ENCODE measurements at places on chromosomes 5 and 9. TPM values are rescaled to one million over a fixed set of nuclear protein-coding genes. Genes with fewer than 3 reads are reported as not detected.

The EQTN gene
- total RNA-seq, result not detected

The TMEM167A gene
- 92.8 TPM for total RNA-seq

The CARTPT gene
- not detected for total RNA-seq

The KCNV2 gene
- not detected for total RNA-seq

The PCDHA9 gene
- 0.20 TPM for total RNA-seq

The LHX3 gene
- not detected for total RNA-seq

The GLRA1 gene
- total RNA-seq, result not detected

DNA sequence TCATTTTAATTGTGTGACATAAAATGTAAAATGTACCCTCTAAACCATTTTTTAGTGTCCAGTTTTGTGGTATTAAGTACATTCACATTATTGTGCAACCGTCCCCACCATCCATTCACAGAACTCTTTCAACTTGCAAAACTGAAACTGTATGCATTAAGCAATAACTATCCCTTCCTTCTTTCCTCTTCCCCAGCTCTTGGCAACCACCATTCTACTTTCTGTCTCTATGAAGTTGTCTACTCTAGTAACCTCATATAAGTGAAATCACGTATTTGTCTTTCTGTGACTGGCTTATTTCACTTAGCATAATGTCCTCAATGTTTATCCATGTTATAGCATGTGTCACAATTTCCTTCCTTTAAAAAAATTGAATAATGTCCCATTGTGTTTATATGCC is 142.4 kb downstream of the C9orf152 start:
- DNase-seq, result no peak

DNA sequence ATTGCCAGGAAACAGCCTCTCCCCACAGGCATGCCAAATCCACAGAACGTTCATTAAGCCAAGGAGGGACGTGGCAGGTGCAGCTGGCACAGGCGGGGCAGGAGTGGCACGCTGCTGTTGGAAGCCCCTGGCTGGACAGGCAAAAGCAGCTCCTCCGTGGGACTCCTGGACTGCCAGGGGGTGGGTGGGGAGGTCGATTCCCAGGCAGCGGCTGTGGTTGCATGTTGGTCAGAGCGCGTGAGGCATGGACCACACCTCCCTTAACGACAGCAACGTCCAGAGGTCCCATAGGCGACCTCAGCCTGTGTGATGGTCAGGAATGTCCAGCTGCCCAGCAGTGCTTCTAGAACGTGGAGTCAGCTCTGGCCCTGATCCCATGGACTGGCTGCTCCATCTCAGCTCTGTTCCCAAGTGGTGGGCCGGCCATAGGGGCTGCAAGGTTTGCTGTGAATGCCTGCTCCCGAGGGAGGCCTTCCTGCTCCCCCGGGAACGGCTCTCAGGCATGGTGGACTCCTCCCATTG is 6.9 kb downstream of the SLC6A19 start:
- no peak for DNase-seq

DNA sequence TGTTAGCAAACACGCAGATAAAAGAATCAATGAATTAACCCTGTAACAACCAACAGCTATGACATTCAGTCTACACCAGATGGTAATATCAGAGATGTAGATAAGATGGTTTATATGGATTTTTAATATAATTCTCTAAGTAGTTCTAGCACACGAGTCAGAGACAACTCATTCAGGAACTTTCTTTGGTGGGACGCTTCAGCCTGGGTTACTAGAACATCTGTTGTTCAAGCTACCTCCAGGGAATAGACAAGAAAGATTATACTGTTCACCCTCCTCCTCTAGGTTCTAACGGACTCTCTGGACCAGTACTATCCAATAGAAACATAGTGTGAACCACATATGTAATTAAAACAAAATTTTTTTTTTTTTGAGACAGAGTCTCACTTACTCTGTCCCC is 73.8 kb downstream of the RAPGEF1 start:
- no peak for DNase-seq

DNA sequence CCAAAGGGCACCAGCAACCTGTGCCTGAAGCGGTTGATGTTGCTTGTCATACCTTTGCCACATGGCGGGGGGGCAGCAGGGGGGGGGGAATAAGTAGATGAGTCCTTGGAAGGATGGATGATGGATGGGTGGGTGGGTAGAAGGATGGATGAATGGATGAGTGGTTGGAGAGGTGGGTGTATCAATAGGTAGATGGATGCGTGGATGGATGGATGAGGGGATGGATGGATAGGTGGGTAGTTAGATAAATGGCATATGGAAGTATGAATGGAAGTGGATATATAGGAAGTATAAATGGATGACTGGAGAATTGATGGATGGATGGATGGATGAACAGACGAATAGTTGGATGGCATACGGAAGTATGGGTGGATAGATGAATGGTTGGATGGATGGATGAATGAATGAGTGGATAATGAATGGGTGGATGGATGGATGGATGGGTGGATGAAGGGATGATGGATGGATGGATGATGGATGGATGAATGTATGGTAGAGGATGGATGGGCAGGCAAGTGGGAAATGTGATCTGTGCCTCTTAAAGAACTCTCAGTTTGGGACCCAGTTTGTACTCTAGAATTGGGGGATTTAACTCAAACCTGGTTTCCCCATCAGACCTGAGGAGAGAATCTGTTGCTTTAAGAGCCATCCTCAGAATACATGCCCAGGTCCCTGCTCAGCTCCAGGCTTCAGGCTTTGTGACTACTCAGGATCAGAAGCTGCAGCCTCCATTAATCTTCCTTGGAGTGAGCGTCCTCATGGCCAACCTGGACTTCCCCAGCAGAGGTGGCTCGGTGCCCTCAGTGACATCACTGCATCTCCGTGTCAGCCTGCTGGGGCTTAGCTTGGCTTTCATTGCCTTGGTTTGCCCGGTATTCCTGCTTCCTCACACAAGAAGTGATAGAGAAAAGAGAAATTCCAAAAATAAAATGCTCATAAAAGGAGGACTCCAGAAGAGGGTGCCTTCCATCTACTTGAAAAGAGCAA is 27.6 kb upstream of the SUSD3 start:
- DNase-seq, result no peak

- no peak for DNase-seq
These were observed 24.4 kb upstream of the CYFIP2 start for GRCh38 chr5:157241483-157241882.

- no peak for DNase-seq
These were observed 68.6 kb upstream of the MAST4 start for GRCh38 chr5:66527478-66528035.

DNA sequence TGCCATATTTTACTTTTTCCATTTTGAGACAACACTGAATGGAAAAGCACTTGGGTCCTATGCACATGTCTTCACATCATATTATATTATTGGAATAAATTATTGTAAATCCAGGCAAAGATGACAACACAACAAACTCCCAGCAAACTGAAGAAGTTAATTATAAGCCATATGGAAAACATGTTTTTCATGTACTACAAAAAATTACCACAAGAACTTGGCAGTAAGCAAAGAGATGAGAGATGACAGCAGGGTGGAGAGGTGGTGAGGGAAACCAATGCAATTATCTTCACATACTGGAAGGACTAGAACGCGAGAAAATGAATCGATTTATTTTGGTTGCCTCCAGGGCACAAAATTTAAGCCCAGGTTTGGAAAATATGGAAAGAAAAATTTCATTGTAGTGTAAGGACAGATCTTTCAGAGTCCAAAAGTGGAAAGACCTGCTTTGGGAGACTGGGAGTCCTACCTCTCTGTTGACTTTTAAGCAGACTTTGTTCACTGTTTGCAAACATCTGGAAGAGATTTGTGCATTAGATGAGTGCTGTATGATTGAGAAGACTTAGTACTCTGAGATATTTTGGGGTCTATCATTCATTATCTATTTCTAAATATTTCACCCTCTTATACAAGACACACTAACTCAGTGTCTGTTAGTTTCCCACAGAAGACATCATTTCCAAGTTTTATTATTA is 138.0 kb downstream of the TMEM232 start:
- DNase-seq, result no peak

DNA sequence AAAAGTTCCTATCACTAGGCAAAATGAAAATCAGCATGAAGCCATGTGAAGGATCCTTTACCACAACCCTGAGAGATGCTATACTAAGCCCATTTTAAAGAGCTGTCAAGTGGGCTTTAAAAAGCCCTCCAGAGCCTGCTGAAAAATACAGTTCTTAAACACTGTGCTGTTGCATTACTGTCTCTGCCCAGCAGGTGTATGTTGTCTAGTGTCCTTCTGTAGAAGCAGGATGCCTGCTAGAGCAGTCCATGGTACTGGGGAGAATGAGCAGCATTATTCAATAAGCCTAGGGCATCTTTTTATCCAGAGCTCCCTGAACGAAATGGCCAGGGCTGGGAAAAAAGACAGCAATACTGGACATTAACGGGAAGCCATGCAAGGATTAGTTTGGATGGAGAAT is 126.2 kb upstream of the PLCXD3 start:
- DNase-seq, result no peak

DNA sequence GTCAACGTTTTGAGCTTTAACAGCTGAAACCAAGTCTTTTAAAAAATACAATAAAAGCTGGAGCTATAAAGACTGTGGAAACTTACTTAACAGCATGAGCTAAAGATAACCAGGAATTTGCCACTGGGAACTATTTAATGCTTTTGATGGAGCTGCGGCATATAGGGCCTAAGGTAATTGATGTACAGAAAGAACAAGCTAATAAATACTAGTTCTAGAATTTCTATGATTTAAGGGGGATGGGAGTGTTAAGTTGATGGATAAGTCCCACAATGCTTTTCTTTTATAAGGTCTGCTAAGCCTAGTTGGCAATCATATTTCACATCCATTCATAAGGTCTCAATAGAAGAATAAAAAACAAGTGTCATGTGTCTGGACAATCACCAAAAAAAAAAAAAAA is 334.0 kb upstream of the DMAC1 start:
- no peak for DNase-seq

DNA sequence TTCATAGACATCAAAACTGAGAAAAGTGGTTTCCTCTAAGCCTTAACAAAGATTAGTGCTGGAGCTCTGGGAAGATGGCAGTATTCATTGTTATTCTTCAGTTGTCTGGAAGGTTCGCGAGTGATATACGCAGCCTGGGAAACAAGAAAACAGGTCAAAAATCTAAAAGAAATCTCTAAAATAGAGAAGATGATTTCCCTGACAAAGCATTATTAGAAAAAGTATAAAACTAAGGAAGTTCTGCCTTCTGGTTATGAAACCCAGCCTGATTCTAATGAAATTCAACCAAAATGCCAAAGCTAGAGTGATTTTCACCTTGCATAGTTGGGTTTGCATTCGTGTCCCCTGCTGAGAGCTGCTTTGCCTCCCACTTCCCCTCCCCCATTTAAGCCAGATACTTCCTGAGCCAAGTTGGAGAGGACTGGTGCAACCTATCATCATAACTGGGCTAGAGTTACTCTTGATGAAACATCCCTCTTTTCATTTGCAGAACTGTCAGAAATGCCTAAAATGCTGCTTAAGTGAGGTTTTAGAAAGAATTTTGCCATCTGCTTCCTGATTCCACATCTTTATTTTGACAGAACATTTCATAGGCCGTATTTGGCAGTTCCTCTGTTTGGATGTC is 48.4 kb downstream of the NDFIP1 start:
- no peak for DNase-seq

- no peak for DNase-seq
These were observed 25.6 kb upstream of the CAST start for GRCh38 chr5:96636594-96636993.

- DNase-seq, result no peak
These were observed 18.3 kb upstream of the PHYHD1 start for GRCh38 chr9:128902351-128903078.

- DNase-seq, result no peak
These were observed 64.1 kb downstream of the PLAC8L1 start for GRCh38 chr5:146041180-146041789.

GRCh38 chr5:6377582-6377904 is 804 bp downstream of the MED10 start:
- DNase-seq, result no peak

DNA sequence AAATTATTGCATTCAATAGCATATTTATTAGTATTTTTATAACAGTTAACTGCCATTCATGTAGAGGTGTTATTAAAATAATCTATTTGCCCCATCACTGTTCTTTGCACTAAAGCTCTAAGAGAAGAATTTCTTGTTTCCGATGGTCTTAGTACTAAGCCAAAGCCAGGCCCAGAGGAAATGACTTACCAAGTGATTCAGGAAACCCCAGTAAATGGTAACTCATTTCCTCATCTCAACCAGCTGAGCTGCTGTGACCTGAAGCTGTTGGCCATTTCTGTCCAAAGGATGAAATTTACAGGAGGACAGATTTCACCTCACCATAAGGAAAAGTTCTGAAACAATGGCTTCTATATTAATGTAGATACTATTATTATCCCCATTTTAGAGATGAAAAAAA is 117.0 kb downstream of the PIK3R1 start:
- DNase-seq, result no peak

DNA sequence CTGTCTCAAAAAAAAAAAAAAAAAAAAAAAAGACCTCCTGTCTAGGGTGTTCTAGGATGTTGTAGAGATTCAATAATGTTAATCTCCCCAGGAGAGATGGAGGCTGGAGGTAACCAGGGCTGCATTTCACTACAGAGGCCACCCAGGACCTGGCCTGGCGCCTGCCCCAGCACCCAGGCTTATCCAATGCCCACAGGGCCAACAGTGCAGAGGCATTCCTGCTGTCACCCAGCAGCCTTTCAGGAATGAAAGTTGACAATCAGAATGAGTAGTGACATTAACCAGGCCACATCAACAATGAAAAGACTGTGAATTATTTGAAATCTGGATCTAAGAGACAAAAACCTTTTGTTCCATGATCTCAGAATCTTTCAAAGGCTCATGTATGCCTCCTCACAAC is 36.2 kb upstream of the GABRP start:
- no peak for DNase-seq

- DNase-seq, result no peak
These were observed 28.7 kb upstream of the AP3B1 start for GRCh38 chr5:78323241-78323640.

DNA sequence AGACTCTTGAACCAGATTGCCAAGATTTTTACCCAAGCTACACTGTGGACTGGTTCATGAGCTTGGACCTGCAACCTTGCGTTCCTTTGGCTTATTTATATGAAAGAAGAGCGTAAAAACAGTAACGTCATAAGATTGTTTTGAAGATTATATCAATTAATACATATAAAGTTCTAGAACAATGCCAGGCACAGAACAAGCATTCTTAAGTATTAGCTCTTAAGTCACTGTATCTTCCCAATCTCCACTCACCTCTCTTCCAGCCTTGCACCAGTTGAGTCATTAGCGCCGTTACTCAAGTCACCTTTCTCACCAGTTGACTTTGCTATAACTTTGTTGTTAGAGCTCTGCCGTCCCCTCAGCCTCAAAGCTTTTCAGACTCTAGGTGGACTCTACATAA is 415.7 kb downstream of the PLK2 start:
- no peak for DNase-seq

GRCh38 chr5:21263361-21263760 is 1275.4 kb upstream of the CDH18 start:
- no peak for DNase-seq
